ENCODE measurements at places on chromosomes 16 and 17.

GRCh38 chr16:86626966-86627365 is 48.6 kb downstream of the FOXL1 start:
- no peak for DNase-seq

- DNase-seq, result no peak
These were observed 34.7 kb upstream of the KCNJ16 start for GRCh38 chr17:70040336-70040735.

DNA sequence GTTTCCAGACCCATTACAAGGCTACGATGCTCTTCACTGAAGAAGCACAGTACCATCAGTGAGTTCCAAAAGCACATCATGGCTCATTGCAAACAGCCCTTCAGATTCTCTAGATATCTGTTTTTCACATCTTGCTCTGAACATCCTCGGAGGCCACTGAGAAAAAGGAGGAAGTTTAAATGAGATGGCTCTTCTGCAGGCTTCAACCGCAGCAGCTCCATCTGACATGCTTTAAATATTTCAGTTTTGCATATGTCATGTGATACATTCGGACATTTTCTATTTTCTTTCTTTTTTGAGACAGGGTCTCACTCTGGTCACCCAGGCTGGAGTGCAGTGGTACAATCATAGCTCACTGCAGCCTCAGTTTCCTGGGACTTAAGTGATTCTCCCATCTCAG is 396.8 kb downstream of the NPIPA8 start:
- no peak for DNase-seq

DNA sequence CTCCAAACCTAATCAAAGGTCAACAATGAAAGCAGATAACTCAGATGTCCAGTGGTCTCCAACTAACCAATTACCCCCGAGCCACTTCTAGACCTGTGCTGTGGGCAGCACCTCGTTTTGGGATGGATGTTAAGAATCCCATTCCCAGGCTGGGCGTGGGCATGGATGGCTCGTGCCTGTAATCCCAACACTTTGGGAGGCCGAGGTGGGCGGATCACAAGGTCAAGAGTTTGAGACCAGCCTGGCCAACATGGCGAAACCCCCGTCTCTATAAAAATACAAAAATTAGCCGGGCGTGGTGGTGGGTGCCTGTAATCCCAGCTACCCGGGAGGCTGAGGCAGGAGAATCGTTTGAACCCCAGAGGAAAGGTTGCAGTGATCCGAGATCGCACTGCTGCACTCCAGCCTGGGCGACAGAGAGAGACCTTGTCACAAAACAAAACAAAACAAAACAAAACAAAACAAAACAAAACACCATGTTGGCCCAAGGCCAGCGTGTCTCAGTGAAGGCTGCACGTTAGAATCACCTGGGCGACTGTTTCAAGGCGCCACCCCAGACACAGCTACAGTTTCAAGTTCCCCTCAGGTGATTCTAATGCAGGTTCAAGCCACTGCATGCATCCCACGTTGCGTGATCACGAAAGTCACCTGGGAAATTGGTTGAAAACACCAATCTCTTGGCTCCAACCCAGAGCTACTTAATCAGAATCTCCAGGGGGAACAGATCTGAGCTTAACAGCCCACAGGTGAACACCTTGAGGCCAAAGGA is 21.3 kb downstream of the COX4I1 start:
- DNase-seq, result no peak

DNA sequence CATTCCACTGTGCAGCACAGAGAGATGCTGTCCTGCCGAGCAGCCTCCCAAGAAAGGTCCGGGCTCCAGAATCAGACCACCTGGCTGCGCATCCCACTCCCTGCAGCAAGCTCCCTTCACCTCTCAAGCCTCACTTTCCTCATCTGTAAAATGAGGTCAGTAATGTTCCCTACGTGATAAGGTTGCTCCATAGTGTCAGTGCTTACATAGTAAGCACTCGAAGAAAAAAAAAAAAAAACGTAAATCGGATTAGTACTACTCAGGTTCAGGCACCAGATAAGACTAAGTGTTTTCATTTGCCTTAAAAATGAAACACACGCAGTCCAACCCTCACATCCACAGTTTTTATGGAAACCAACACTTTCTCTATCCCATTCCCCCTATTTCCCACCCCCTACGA is 76.7 kb downstream of the CCT6B start:
- DNase-seq, result no peak

- no peak for DNase-seq
These were observed 18.1 kb downstream of the USP36 start for GRCh38 chr17:78822552-78822951.

DNA sequence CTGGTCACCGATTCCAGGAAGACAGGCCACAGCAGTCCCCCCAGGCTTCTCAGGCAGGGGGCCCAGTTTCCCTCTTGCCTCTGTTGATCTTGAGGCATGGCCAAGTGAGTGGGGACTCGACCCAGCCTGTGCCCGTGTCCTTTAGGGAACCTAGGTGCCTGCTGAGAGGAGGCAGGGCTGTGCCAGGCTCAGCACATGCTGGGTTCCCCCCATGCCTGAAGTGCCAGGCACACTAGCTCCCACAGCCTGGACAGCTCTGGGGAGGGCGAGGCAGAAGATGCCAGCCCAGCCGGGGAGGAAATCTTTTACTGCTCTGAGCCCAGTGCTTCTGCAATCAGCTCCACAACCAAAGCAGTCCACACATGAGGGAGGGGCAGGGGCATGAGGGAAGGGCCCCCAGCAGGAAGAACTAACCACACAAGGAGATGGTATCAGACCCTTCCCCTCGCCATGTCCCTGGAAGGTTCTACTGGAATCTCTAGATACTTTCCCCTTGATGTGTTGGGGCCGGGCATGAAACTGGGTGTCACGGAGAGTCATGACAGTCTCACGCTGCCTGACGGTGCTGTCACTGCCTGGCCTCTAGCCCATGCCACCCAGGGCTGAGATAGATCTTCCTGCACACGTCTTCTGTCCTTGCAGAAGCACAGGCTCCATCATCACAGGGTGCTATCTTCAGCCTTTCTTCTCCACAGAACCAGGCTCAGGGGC is 25.5 kb downstream of the MYO18A start:
- DNase-seq, result no peak

- no peak for DNase-seq
These were observed 29.0 kb downstream of the PGS1 start for GRCh38 chr17:78407387-78408000.

DNA sequence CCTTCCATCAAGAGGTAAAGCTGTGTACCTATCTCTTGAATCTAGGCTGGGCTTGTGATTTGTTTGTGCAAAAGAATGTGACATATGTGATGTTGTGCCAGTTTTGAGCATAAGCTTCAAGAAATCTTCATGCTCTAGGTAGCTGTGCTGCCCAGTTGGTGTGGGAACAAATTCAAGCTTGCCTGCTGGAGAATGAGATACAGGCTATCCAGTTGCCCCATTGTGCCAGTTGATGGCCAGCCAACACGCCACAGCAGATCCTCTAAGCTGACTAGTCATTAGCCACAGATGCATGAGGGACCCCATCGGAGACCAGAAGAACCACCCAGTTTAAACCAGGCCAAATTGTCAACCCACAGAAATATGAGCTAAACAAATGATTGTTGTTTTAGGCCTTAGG is 180.5 kb upstream of the MPHOSPH6 start:
- DNase-seq, result no peak
